ENCODE measurements at places on chromosomes 12 and 14.

- no peak for DNase-seq
Measured at GRCh38 chr14:75757644-75758402, 96.8 kb downstream of the TTLL5 start.

- no peak for DNase-seq
Measured at GRCh38 chr12:19138956-19139355, 9.4 kb downstream of the PLEKHA5 start.

DNA sequence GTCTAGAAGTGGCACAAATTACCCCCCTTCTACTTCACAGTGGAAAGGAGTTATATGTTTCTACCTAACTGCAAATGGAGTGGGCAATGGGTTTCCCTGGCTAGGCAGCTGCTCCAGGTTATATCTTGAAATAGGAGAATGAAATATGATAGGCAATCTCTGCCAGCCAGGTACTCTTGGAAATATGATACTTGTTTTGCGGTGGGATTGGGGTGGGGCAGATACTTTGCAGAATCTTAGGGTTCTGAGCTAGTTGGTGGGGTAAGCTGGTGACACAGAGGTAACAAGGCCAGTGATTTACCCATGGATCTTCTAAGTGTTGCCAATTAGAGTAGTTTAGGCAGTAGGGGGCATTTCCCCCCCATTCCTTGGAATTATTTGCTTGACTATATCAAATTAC is 140.1 kb downstream of the ATP23 start:
- DNase-seq, result no peak

- no peak for DNase-seq
Measured at GRCh38 chr12:49643961-49644619, 20.7 kb downstream of the PRPF40B start.

GRCh38 chr14:93002049-93002448 is 79.1 kb downstream of the CHGA start:
- DNase-seq, result no peak

DNA sequence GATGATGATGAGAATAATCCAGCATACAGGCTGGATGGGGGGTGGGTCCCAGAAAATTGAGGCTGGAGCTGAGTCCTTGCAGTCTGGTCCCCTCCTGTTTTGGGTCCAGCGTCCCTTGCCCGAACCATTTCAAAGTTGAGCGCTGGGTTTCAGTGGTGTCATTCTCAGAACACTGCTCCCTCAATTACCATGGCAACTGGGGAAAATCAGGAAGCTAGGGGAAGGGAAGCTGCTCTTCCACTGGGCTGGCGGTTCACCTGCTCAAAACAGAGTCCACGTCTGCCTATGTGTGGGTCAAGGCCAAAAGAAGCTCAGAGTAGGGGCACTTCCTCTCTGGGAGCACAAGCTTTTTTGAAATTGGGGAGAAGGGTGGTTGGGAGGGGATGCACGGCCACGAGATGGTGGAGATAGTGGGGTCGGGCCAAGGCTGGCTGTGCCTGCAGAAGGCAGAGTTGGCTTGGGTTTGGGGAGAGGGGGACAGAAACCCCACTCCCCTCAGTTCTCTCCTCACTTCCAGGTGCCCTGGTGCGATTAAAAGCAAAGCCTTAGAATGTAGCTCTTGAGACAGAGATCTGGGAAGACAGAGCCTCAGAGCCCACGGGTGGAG is 1.7 kb upstream of the NOS1 start:
- DNase-seq, result no peak

DNA sequence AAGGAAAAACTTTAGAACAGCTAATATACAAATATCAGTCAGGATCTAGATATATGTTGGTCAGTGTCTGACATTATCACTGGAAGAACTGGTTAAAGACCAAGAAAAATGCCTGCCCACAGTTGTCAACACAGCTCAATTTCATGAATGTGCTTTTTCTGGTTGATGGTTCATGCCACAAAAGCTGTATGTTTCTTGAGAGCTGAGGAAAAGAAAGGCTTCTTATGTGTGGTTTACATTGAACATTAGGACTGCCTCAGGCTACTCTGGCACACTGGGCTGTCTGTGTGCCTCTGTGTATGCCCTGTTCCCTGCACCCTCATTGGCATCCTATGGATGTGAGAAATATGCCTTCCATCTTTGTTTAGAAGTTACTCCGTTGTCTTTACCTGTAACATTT is 218.8 kb upstream of the RGS6 start:
- no peak for DNase-seq

- DNase-seq, result peak; percentile 1
Measured at GRCh38 chr12:32615441-32615840, 63.7 kb upstream of the DNM1L start.

DNA sequence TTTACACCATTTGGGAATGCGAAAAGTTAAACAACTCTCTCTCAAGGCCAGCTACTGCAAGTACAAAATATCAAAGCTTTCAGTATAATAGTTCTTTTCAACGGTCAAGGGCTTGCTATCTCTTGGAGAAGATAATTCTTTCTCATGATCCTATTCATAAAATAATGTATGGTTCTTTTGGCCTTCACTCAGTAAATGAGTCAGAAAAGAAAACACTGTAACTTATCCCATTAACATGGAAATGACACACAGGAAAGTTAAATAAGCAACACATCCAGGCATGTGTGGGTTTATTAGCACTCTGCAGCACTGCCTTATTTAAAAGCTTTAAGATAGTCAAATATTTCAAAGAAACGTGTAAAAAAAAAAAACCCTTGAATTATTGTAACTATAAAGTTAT is 36.9 kb downstream of the ZFC3H1 start:
- DNase-seq, result peak; percentile 51

DNA sequence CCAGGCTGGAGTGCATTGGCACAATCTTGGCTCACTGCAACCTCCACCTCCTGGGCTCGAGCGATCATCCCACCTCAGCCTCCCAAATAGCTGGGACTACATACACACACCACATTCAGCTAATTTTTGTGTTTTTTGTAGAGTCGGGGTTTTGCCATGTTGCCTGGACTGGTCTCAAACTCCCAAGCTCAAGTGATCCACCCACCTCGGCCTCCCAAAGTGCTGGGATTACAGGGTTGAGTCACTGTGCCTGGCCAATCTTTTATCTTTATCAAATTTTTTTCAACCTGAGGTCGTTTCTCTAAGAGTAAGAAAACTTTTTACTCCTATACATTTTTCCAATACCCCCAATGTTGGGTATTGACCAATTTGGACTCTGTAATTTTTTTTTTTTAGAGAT is 40.0 kb upstream of the NAP1L1 start:
- peak; percentile 43 for DNase-seq

Data from HT1080 (cell line).